Effector memory CD4-positive, alpha-beta T cell (primary cell): ENCODE measurements at places on chromosomes 4 and X.

DNA sequence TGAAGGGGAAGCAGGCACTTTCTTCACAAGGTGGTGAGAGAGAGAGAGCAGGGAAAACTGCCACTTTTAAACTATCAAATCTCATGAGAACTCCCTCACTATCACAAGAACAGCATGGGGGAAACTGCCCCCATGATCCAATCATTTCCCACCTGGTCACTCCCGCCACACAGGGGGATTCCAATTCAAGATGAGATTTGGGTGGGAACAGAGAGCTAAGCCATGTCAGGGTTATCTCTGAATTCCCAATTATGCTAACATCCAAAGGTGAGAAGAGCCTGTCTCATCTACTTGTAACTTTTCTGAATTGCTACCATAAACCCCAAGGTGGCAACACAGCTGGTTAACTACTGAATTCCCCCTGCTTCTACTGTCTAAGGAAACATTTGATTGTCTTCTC is 758.5 kb downstream of the ADGRL3 start:
- DNase-seq = no peak

DNA sequence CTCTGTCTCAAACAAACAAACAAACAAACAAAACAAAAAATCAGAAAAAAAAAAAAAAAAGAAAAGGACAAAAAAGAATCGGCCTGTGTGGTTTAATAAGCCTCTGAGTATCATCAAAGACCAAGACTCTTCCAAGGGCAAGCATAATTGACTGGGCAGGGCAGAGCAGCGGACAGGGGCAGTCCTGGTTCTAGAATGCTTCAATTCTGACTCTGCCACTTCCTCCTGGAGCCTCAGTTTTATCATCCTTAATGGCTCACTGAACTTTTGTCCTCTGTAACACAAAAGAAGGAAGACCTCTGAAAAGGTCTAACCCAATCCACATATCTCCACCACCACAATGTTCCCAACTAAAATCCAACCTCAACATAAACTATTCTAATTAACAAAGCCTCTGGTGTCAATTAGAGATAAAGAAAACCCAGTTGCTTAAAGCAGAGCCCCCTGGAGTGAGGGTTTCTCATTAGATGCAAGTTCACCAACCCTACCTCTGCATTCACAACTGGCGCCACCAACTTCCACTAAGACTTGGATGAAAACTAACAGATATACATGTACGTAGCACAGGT is 51.7 kb downstream of the TBC1D9 start:
- no peak for DNase-seq

DNA sequence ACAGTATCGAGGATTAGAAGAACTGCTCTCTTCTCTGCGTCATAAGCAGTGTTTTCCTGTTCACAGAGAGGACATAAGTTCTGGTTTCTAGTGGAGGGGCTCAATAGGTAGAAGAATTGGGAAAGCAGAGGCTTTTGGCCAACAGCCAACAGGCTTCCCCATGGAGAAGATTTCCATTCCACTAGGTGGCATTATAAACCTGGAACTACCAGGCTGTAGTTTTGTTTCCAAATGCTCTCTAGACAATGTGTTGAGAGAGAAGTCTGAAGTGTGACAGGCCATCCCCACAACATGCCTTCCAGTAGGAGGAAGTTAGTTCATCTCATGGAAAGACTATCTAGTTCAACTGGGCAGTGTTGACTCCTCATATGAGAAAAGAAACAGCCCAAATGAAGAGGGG is 63.8 kb upstream of the ANXA10 start:
- no peak for DNase-seq

DNA sequence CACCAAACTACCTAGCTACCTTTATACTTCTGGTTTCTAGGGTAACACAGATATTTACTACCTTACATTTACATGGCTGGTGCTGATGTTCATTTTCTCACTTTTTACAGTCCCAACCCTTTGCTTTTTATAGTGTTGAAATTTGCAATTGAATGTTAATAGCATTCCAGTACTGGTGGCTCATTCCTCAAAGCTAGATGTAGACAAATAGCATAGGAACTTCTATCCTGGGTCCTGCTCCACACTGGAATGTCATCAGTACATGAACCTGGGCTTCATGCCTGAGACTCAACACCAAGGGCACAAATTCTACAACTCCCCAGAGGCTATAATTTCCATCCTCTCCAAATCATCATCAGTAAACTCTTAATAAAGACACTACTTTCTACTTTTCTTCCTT is 10.3 kb upstream of the TRMT2B start:
- DNase-seq = no peak

- no peak for DNase-seq
Observed at GRCh38 chr4:1984406-1985191, 24.2 kb downstream of the NELFA start.

- no peak for DNase-seq
Observed at GRCh38 chr4:3066836-3067400, 7.4 kb downstream of the HTT-AS start.

DNA sequence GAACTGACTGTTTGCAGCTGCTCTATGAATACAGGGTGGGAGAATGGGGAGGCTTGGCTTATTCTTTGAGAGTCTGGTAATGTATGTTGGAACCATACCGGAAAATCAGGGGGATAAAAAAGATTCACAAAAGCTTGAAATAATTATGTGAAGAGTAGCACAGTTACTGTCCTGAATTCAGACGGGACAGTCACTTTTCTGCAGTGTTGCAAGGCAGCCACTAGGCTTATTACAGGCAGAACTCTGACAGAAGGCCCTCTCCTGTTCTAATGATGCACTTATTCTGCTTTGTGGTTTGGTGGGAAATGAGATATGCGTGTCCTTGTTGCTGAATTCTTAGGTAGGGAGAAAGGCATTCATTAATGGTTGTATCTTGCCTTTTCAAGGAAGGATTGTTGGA is 37.2 kb downstream of the GUCY1B1 start:
- DNase-seq = no peak

- no peak for DNase-seq
Observed at GRCh38 chrX:124328765-124329164, 3.7 kb upstream of the TEX13D start.

GRCh38 chr4:88819818-88820697 is 122.4 kb upstream of the NAP1L5 start:
- DNase-seq = no peak

GRCh38 chr4:170736710-170737109 is 647.0 kb upstream of the AADAT start:
- DNase-seq = no peak

- DNase-seq = no peak
Observed at GRCh38 chr4:37998226-37998625, 38.0 kb downstream of the PTTG2 start.

- DNase-seq = no peak
Observed at GRCh38 chr4:169158046-169158445, 112.7 kb downstream of the SH3RF1 start.

- DNase-seq = no peak
Observed at GRCh38 chrX:47628982-47629381, 748 bp downstream of the CFP start.

DNA sequence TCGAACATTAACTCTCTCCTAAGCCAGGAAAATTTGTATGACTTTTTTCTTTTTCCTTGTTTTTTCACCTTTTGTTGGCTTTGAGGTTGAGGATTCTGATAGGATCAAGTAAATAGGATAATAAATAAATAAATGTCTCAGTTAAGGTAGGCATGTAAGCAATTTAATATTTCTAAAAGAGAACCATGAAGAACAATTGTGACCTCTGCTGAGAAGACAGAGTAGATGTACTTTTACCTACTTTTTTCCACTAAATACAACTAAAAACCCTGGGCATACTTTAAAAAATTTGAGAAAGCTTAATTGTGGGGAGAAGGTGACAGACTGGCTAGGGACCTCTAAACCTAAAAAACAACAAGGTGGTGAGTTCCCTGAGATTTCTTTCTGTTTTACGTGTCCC is 31.6 kb upstream of the CLNK start:
- no peak for DNase-seq

- DNase-seq = no peak
Observed at GRCh38 chr4:74166135-74166534, 8.2 kb downstream of the MTHFD2L start.

- no peak for DNase-seq
Observed at GRCh38 chr4:81040012-81040659, 9.6 kb downstream of the BMP3 start.

- DNase-seq = no peak
Observed at GRCh38 chr4:112923516-112923915, 125.9 kb upstream of the ANK2 start.

GRCh38 chr4:150656891-150657290 is 74.9 kb downstream of the MAB21L2 start:
- DNase-seq = no peak

GRCh38 chr4:145279122-145279960 is 99.0 kb upstream of the OTUD4 start:
- no peak for DNase-seq

- no peak for DNase-seq
Observed at GRCh38 chr4:157265281-157265680, 44.8 kb downstream of the GRIA2 start.

DNA sequence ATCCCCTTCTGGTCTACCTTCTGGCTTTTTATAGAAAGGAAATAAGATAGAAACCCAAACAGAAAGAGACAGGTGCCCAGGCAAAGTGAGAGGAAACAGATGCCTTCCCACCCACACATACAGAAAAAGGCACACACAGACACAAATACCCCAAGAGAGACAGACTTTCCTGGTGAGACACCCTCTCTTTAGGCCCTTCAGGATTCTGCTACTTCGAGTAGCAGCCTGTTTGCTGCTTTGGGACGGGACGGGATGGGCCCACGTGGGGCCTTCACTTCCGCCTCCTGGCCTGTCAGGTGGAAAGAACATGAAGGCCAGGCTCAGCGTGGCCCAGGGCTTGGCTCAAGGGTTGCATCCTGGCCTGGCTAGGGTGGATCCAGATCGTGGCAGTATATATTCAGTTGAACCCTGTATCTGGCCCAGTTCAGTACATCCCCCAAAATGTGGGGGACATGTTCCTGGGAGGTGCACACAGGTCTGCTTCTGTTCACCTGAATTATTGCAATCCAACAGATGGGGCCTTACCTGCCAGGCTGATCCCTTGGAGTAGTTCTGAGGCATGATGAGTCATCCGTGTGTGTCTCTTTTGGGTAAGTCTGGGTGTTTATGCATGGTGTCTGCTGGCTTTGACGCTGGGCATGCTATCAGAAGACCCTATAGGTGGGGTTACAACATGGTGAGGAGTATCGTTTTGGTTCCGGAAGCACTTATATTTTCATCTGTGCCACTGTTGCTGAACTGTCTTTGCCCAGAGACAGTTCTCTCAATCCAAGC is 2.4 kb downstream of the ZNF275 start:
- DNase-seq = no peak

GRCh38 chr4:107562316-107562715 is 157.7 kb downstream of the PAPSS1 start:
- no peak for DNase-seq

GRCh38 chr4:15652191-15652590 is 3.0 kb downstream of the FBXL5 start:
- DNase-seq = no peak

DNA sequence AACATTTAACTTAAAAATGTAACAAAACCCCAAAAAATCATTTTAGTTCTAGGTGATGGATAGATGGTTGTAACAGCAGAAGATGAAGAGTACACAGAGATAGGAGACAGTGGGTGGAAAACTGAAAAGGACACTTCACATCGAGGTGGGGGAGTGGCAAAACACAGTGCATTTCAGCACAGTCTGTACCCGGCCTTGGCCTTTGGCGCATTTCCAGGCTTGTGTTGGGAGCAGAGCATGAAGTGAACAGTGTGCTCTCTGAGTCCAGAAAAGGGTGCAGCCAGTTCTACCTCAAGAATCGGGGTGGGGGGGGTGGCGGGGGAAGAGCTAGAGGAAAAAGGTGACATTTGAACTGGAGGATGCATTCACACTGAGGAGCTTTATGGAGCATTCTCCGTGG is 4.3 kb downstream of the TSPYL2 start:
- DNase-seq = no peak

- DNase-seq = no peak
Observed at GRCh38 chr4:5027346-5027745, 8.1 kb upstream of the CYTL1 start.

DNA sequence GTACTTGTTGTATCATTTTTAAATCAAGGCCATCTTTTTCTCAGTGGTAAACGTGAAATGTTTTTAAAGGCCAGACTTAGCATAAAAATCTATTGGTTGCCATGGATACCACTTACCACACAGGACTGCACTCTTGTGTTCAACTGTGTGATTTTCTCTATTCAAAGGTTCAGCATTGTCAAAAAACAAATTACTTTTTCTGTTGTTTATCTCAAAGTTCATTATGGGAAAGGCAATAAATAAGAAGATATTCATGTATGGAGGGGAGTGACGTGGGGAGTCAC is 231.0 kb upstream of the GATB start:
- no peak for DNase-seq

DNA sequence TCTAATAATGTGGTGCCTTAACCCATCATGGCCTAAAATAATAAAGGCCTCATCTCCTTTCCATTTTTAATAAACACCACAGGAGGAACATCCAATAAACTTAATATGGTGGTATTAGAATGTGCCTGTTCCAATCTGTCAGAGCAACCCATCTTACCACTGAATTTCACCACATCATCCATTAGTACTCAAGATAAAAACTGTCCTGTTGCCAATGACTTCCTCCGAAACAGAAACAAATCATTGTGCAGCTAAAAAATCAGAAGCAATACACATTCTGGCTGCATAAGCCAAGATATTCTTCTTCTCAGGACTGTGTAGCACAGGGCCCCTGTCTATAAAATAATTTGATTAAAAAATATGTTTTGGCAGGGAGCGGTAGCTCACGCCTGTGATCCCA is 18.5 kb downstream of the TLR10 start:
- no peak for DNase-seq

DNA sequence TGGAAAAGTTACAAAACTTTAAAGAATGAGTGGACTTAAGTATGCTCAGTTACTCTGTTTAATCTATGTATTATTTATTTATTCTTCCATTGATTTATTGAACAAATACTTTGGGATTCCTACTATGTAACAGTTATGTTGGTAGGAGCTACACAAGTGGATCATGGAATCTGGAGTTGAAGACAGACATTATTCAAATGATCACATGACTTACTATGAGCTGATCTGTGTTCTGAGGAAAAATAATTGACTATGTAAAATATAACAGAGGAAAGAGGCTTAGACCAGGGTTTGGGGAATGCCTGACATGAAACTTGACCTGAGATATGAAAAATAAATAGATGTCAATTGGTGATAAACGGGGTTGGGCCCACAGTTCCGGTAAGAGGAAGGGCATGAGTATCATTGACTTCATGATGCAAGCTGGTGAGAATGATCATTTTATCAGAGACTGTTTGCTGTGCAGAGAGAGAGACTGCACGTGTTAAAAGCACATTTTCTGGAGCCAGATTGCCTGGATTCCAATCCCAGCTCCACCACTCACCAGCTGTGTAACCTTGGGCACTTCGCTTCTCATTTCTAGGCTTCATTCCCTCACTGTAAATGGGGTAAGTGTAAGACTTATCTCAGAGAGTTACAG is 179.0 kb downstream of the SPCS3 start:
- DNase-seq = no peak

DNA sequence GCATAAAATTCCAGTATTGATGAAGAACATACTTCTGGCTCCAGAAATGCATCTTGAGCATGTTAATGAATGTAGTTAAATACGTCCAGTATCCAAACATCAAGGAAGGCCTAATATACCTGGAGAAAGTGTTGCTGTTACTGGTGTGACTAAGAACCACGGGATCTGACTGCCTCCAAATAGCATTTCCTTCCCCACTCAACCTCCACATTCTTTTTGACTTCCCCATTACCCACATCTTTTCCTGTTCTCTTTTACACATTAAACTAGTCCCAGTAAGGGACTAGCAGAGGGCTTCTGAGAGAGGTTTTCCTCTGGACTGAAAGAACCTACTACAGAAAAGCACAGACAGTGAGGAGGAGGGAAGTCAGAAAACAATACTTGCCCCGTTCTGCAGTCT is 482.8 kb upstream of the HTR2C start:
- no peak for DNase-seq

- DNase-seq = no peak
Observed at GRCh38 chrX:140432346-140433175, 72.3 kb downstream of the SOX3 start.
